ENCODE measurements at places on chromosomes 16 and 17.

- DNase-seq = no peak
Measured at GRCh38 chr17:8375738-8376259, 705 bp downstream of the KRABD2 start.

GRCh38 chr17:50561746-50562141, 1.2 kb downstream of the CACNA1G start:
- no peak for DNase-seq

DNA sequence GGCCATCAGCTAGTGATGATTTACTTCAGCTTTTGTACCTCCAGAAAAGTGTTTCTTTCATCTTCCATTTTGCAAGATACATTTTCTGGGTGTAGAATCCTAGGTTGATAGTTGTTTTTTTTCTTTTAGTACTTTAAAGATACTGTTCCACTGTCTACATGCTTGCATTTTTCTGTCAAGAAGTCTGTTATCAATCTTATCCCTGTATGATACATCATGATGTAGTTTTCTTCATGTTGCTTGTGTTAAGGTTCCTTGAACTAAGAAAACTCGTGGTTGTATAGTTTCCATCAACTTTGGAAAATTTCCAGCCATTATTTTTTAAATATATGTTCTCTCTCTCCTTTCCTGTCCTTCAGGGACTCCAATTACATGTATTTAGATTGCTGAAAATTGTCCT, 24.1 kb downstream of the DYNLL2 start:
- DNase-seq = no peak

DNA sequence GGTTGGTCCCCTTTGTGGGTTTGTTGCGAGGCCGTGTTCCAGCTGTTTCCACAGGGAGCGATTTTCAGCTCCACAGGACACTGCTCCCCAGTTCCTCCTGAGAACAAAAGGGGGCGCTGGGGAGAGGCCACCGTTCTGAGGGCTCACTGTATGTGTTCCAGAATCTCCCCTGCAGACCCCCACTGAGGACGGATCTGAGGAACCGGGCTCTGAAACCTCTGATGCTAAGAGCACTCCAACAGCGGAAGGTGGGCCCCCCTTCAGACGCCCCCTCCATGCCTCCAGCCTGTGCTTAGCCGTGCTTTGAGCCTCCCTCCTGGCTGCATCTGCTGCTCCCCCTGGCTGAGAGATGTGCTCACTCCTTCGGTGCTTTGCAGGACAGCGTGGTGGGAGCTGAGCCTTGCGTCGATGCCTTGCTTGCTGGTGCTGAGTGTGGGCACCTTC, 27.3 kb upstream of the STH start:
- no peak for DNase-seq

DNA sequence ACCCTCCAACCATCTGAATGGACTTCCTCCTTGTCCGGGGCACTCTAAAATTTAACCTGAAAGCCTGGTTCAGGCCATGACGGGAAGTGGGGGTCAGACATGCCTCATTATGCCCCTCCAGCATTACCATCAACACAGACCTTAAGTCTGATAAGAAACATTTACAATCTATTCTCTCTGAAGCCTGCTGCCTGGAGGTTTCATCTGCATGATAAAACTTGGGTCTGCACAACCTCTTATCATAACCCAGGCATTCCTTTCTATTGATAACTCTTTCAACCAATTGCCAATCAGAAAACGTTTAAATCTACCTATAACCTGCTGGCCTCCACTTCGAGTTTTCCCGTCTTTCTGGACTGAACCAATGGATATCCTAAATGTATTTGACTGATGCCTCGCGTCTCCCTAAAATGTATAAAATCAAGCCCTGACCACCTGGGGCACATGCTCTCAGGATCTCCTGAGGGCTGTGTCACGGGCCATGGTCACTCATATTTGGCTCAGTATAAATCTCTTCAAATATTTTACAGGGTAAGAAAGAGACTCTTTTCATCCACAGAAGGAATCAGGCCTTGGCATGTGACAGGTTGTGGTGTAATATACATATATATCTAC, 45.6 kb downstream of the LYRM1 start:
- DNase-seq = no peak

- no peak for DNase-seq
Measured at GRCh38 chr16:68086860-68087268, 1.7 kb downstream of the NFATC3 start.

DNA sequence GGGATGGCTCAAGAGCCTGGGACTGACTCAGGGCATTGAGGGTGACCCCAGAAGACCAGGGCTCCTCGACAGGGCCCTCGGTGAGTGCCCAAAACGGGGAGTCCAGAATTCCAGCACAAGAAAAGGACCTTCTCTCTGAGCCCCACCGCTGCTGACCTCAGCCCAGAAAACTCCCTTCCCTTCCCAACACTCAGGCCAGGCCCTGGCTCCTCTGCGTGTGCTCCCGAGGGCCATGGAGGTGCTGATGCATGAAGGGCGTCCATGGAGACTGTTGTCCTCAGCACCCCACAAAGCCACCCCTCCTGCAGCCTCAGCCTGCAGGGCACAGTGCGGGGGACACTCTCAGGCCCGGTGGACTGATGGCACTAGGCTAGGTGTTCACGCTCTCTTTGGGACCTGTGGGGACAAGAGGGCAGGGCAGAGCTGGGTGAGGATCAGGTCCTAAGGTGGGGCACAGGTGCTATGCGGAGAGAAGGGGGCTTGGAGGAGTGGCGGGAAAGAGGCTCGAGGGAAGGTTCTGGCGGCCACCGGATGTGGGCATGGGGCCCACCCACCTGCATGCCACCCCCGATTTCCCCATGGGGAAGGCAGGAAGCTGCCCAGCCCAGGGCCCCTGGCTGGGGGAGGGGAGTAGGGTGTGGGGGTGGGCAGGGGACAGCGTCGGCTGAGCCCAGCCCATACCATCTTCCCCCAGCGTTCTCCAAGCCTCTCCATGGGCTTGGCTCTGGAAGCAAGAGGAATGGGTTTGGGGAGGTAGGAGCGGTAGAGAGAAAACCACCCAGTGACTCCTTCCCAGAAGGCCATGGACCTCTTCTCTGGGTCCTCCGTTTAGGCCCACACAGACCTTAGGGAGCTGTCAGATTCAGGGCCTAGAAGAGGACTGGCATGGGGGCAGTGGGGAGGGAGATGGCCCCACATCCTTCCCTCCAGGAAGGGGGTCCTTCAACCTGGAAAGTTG, 4.5 kb upstream of the TSPOAP1 start:
- DNase-seq = no peak

DNA sequence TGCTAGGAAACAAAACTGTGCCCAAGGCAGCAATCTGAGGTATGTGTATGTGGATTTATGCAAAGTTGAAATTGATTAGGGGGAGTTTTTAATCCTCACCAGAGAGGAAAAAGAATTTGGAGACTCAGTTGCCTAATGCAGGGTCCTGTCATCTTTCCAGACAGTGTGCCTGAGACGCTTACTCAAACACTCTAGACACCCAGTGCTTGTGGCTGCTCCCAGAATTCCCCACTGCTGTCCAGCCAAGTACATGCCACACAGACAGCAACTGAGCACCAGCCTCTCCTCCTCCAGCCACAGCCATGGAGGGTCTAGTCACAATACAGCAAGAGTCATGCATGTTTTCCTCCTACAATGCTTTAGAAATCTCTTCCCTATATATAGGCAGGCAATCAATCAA, 118.1 kb downstream of the HIC1 start:
- DNase-seq = no peak

- no peak for DNase-seq
Measured at GRCh38 chr16:72455743-72456659, 284.0 kb upstream of the PMFBP1 start.

- DNase-seq = no peak
Measured at GRCh38 chr16:30884760-30885159, 9.1 kb downstream of the BCL7C start.

DNA sequence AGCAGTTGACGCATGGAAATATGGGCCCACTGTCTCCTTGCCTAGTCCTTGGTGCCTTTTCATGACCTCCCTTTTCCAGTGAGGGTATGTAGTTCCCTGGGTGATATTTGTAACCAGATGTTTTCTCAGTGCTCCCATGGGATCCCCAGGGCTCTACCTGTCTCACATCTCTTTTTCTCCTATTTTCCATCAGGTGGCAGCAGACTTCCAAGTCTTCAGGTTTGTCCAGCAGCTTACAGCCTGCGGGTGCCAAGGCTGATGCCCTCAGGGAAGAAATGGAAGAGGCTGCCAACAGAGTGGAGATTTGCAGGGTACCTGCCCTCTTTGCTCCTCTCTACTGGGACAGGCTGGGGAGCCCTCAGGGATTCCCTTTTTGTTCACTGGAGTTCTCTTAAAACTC, 89.1 kb downstream of the ELAC2 start:
- no peak for DNase-seq

DNA sequence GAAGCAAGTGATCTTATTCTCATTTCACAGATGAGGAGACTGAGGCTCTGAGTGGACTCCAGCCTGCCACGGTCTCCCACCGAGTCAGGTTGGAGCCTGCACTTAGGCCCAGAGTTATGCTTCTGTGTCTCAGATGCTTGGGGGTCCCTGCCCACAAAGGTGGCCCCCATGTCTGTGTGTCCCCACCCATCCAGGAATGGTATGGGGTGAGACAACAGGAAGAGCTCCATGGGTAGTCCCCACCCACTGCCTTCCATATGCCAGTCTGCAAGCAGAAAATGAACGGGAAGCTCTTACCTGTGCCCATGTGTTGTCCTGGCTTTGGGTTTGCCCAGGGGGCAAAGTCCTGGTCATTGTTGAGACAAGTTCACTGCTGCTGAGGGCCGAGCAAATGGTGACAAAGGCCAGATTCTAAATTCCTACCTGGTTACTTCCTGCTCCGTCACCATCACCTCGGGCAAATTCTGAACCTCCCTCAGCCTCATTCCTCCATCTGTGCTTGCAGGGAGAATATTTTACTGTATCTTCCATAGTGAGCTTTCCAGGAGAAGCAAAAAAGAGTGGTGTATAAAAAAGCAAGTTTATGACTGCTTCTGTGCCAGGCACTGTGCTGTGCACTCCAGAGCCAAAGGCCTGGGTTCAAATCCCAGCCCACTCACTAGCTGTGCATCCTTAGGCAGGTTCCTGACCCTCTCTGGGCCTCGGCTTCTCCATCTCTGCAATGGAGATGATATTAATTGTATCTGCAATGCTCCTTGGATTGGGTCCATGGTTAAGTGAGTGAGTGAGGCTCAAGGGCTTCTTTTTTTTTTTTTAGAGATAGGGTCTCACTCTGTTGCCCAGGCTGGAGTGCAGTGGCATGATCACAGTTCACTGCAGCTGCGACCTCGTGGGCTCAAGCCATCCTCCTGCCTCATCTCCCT, 9.3 kb downstream of the IL4R start:
- DNase-seq = no peak

DNA sequence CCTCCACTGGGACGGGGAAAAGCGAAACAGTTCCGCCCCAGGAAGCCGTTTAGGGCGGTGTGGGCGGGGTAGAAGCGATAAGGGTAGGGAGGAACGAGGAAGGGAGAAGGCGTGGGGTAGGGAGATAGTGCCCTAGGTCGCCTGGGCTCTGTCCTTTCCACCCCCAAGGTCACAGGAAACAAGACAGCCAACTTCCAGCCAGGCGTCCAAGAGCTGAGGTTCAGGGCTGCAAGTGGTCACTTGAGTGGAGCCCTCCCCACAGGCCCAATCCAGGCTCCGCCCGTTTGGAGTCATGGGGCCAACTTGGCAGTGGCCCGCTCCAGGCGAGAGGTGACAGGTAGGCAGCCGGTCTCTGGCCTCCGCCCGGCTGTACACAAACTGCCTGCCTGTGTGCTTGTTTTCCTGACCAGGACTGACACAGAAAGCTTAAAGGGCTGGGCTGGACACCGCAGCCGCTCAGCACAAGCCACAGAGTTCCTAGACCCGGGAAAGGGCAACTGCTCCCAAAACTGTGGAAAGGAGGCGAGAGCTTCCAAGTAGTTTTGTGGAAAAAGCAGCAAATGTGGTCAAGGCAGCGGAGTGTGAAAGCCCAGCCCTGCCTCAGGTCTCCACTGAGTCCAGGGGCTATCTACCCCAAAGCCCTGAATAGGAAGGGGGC, at the start of gene RILP:
Gene RILP (minus strand): TSS at position 23 of the 658 bp plus-strand sequence. CDS start 62 bp downstream, outside the sequence.
- DNase-seq = no peak

- no peak for DNase-seq
Measured at GRCh38 chr17:5000237-5000639, 2.5 kb downstream of the KIF1C start.

DNA sequence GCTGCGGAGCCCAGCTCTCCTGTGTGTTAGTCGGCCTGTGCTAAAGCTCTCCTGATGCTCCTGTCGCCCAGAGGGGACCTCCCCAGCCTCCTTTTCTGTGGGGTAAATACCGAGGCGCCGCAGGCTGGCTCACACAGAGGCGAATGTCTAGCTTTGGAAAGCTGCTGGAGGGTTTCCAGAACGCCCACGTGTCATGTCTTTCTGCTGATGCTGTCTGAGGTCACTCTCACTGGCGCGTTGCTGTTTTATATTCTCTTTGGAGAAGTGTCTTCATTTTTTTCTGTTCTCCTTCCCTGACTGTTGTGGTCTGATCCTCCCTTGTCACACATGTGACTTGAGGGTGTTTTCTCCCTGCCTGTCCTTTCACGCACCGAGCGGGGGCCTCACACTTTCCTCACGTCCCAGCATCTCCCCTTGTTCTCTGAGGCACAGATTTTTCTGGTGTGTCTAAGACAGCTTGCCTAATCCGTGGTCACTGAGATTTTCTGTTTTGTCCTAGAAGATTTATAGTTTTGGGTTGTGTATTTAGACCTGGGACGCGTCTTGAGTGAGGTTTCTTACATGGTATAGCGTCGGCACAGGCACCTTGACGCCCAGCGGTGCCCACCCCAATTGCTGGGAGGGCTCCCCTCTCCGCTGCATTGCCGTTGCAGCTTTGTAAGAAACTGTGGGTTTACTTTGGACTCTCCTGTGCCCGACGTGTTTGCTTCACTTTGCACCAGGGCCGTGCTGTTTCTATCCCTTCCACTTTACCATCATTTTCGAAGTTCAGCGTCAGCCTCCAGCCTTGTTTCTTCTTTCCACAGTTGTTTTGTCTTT, 92.1 kb upstream of the ZNF750 start:
- no peak for DNase-seq

- no peak for DNase-seq
Measured at GRCh38 chr17:67467500-67468455, 90.7 kb downstream of the PITPNC1 start.

DNA sequence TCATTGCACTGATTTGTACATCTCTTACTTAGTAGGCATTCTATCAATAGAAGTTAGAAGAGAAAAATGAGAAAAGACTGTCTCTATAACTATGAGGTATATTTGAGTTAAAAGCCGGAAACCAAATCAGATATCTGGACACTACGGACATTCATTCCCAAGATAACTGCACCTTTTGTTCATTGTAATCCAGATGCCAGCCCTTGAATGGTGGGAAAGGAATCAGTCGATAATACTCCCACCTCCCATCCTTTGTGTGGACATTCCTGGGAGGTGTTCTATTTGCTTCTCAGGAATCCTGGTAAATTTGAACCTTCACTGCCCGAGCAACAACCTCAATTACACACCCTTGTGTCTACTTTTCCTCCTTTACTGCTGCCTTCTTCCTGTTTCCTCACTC, 225.2 kb downstream of the CHD9NB start:
- no peak for DNase-seq

DNA sequence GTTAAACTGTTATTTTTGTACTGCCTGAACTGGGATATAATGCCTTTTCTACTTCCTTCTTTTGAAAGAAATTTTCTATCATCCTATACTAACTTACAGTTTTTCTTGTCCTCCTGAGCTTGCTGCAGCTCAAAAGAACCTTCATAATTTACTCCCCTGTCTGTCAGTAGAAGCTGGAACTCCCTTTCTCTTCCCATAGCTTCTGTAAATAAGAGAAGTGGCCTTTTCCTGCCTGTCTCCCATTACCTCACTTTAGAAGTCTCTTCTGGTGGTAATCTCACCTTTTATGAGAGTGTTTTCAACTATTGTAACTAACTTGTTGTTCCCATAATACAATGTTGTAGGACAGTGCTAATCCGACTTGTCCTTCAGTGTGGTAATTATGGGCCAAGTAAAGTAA, 246.7 kb upstream of the TBX2 start:
- DNase-seq = no peak

GRCh38 chr16:79949417-79949816, 348.9 kb upstream of the MAF start:
- no peak for DNase-seq

Measured in Panc1 (cell line).